ENCODE measurements at places on chromosomes 4 and X. TPM values are rescaled to one million over a fixed set of nuclear protein-coding genes. Genes with fewer than 3 reads are reported as not detected.

ASB12 gene
- polyA plus RNA-seq = 0.43 TPM

FGD1 gene
- polyA plus RNA-seq = 1.0 TPM

CFAP299 gene
- not detected for polyA plus RNA-seq

UGT2A1 gene
- polyA plus RNA-seq = not detected

MAGED4 gene
- 0.88 TPM for polyA plus RNA-seq

EMCN gene
- 1.5 TPM for polyA plus RNA-seq

NAP1L3 gene
- 12.8 TPM for polyA plus RNA-seq
